ENCODE measurements at places on chromosomes 12 and 14. TPM values are rescaled to one million over a fixed set of nuclear protein-coding genes. Genes with fewer than 3 reads are reported as not detected.

- DNase-seq, result no peak
Observed at GRCh38 chr12:46224386-46224785, 44.5 kb downstream of the SLC38A1 start.

GRCh38 chr12:92539110-92539749 is 163.6 kb upstream of the PLEKHG7 start:
- peak; percentile 53 for DNase-seq

GRCh38 chr12:55624056-55624455 is 12.6 kb upstream of the OR10P1 start:
- DNase-seq, result no peak

DNA sequence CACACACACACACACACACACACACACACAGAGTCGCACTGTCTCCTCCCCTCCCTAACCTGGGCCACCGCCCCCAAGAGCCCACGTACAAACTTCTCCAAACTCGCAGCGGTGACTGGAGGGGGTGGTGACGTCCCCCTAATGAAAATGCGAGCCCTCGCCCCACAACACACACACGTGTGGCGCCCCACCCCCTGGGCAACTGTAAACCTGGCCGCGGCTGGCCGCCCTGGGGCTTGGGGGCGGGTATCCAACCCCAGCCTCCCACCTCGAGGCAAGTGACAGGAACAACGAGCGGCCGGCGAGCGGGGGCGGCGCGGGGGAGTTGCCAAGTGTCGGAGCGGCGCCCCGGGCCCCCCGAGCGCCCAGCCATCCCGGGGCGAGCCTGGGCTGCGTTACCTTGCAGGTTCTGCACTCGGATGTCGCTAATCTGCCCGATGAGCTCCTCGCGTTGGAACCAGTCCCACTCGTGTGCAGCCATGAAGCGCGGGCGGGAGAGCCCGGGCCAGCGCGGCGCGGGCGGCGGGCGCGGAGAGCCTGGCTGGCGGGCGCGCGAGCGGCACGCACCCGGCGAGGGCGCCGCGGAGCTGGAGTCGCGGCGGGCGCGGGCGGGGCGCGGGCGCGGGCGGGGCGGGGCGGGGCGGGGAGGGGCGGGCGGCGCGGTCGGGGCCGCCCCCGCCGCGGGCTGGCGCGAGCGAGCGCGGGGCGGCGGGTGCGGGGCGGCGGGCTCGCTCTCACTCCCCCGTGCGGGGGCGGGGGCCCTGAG is at the start of gene CLMN:
Gene CLMN, minus strand, starts transcription at position 597 of the 766 bp plus-strand sequence. Its CDS starts 116 bp downstream, at position 481.
- DNase-seq, result peak; percentile 42

DNA sequence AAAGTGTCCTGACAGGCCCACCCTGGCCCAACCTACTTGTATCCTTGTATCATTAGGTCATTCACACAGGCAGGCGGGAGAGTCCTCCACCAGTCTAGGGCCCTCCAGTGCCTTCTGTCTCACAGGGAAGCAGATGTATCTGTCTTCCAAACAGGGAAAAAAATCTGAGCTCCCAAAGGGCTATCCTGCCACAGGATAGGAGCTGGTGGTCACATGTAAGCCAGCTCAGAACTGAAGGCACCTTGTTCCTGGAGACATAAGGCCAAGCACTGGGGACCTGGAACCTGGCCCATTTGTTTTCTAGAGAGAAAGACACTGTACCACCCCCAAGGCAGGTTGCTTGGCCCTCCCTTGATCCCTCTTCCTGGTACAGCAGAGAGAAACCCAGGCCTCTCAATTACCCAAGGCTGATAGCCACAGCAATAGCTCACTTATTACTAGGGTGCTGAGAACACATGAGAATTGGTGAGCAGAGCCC is 19.4 kb upstream of the PLEKHH1 start:
- no peak for DNase-seq

DNA sequence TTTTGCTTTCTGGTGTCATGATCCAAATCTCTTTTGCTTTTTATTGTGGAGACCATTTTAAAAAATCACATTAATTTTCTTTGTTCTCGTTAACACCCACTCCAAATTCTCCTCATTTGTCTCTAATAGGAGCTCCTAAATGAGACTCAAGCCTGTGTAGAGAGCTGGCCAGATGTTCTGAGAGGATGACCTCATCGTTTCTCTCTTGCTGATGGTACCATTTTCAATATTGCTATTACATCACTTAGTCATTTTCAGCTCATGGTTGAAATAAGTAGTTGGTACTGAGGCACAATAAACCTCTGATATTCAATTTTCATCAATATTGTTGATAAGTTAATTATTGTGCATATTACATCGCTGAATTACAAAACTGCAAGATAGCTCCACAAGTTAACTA is 31.5 kb downstream of the SPTB start:
- no peak for DNase-seq

- DNase-seq, result no peak
Observed at GRCh38 chr12:123519141-123520001, 14.1 kb downstream of the RILPL1 start.

IFI27 gene
- 129 TPM for total RNA-seq

PLD4 gene
- not detected for total RNA-seq

All from activated CD8-positive, alpha-beta T cell treated with anti-CD3 and anti-CD28 coated beads, Interleukin-2, amount 10 ng/mL, durations not matched to agents 7 days and 5 days (primary cell).